Activated CD4-positive, alpha-beta T cell treated with anti-CD3 and anti-CD28 coated beads, Interleukin-2, amount 50 U/mL, for 24 hours (primary cell): ENCODE measurements at places on chromosomes 2 and 18.

- no peak for DNase-seq
Measured at GRCh38 chr2:27108221-27108620, 10.7 kb downstream of the CGREF1 start.

- DNase-seq: no peak
Measured at GRCh38 chr2:156456616-156457015, 20.4 kb downstream of the GPD2 start.

- DNase-seq: no peak
Measured at GRCh38 chr2:233446121-233446520, 91.8 kb downstream of the DGKD start.

GRCh38 chr18:35142275-35142615 is 98.6 kb upstream of the ZNF397 start:
- DNase-seq: no peak

- DNase-seq: no peak
Measured at GRCh38 chr2:212537726-212538304, 787 bp downstream of the ERBB4 start.

GRCh38 chr2:203893840-203894239 is 26.3 kb downstream of the CTLA4 start:
- no peak for DNase-seq

DNA sequence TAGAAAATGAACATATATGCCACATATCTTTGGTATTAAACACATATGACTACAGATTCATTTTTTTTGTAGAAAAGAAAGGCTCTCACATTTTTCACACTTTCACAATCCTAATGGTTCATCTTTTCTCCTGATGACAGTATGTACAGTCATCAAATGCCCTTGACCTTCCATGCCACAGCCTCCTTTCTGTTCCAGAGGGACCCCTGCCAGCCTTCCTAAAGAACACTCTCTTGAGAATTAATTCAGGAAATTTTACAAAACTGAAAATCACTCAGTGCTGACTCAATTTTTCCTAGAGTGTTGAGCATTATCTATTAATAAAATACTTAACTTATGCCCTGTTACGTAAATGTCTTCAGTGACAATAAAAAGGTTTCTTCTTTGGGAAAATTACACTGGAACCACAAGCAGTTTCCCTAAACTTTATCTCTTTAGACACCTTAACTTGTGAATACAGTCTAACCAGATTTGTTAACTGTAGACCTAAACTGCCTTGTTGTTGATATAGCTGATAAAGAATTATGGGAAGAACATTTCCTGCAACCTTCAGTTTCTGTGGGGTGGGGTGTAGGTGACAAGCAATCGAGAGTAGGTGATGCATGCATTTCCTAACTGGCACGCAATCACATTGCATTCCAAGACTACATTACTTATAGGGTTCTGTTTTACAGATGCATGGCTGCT is 15.3 kb upstream of the ACOXL start:
- no peak for DNase-seq

DNA sequence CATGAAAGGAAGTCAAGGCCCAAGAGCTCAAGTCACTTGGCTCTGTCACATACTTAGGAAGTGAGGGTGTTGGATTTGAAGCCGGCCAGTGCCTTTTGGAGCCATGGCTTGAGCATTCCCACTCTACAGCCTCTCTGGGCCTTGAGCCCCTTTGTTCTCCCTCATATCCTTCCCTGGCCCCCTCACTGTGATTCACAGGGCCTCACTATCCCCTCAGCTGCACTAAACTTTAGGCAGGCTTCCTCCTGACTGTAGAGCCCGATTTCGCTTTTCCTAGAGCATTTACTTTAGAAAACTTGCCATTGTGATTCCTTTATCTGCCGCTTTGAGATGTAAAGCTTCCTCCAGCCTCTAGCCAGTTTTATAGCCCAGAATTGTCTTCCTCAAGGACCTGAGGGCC is 107.6 kb downstream of the FBXO15 start:
- DNase-seq: no peak
